Sigmoid colon (tissue), 7 donors: ENCODE measurements at places on chromosomes 3 and 15. TPM values are rescaled to one million over a fixed set of nuclear protein-coding genes. Genes with fewer than 3 reads are reported as not detected.

LEO1 gene
- total RNA-seq = 7.4 TPM

DNA sequence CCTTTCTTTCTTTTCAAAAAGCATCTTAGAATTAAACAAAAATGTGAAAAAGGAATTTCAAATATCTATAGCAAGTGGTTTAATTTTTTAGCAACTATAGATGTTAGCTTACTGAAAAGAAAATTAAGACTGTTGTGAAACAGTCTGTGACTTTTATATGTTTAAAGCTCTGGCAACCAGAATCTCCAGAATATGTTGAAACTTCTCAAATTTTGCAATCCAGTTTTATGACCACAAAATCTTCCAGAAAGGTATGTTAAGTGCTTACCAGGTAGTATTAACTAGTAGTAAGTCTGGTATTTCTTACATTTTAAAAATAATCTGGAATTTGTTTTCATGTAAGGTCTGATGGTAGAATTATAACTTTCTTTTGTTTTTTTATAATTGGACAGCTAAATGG lies 235.0 kb downstream of the SLC9A9 start:
- no peaks in the 10 kb centered on the region for H3K36me3 ChIP-seq
- no peaks in the 10 kb centered on the region for H3K27me3 ChIP-seq
- H3K4me3 ChIP-seq = no peak overlapping the region
- no peak for DNase-seq
- no peak overlapping the region for H3K27ac ChIP-seq

DNA sequence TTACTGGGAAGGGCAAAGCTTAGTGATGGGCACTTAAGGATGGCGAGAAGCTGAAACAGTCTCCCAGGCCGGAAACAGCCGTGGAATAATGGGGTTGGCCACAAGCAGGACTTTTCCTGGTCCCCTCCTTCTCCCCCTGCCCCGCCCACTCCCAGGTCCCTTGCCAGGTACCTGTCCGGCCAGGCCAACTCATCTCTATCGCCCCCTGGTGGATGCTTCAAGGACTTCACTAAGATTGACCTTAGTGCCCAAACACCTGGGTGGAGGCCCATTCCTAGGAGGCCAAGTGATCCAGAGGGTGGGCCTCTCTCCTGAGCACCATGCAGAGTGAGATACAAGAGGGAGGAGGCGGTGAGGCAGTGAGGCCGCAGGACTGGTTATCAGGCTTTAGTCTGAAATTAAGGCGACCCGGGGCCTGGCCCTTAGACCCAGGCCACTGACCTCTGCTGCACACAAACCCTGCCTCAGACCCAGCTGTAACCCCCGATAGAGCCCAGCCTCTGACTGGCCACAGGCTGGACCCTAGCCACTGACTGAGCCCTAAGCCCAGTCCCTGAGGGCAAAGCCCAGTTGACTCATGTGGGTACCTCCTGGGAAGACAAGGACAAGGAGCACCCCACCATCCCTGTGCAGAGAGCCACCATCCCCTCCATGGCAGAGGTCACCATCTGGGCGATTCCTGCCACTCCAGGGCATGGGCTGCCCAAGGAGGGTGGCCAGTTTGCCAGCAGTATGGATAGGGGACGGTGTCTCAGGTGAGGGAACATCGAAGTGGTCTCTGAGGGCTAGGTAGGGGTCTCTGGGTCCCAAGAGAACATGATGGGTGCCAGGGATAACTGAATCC lies 37.6 kb downstream of the VIPR1 start:
- no peak overlapping the region for H3K4me3 ChIP-seq
- H3K4me1 ChIP-seq = no peaks in the 10 kb centered on the region
- no peaks in the 10 kb centered on the region for H3K36me3 ChIP-seq
- peak; percentile 61 for DNase-seq

DNA sequence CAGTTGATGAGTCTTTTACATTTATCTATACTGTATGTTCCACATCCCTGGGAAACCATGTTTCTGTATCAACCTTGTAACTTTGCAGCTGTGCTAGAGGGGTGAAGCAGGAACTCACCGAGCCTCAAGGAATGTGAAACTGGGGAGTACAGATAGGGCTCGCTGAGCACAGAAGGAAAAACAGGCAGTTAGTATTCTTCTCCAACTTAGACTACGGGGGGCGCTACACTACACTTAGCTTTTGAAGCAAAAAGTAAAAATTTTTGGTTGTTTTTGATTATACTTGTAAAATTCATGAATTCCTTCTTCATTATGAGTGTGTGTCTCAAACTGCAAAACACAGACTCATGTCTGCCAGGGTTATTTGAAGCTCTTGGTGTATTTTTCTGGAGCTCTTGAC lies 132.7 kb upstream of the RGMA start:
- H3K27ac ChIP-seq = no peak overlapping the region
- no peaks in the 10 kb centered on the region for H3K27me3 ChIP-seq
- no peaks in the 10 kb centered on the region for H3K36me3 ChIP-seq
- H3K4me3 ChIP-seq = no peak overlapping the region
- DNase-seq = no peak

REC114 gene
- total RNA-seq = not detected

- H3K4me1 ChIP-seq = no peaks in the 10 kb centered on the region
- H3K36me3 ChIP-seq = no peaks in the 10 kb centered on the region
- no peaks in the 10 kb centered on the region for H3K27me3 ChIP-seq
- H3K4me3 ChIP-seq = no peak overlapping the region
- no peak for DNase-seq
These were observed 104.1 kb downstream of the TBC1D5 start for GRCh38 chr3:17638356-17638755.

DNA sequence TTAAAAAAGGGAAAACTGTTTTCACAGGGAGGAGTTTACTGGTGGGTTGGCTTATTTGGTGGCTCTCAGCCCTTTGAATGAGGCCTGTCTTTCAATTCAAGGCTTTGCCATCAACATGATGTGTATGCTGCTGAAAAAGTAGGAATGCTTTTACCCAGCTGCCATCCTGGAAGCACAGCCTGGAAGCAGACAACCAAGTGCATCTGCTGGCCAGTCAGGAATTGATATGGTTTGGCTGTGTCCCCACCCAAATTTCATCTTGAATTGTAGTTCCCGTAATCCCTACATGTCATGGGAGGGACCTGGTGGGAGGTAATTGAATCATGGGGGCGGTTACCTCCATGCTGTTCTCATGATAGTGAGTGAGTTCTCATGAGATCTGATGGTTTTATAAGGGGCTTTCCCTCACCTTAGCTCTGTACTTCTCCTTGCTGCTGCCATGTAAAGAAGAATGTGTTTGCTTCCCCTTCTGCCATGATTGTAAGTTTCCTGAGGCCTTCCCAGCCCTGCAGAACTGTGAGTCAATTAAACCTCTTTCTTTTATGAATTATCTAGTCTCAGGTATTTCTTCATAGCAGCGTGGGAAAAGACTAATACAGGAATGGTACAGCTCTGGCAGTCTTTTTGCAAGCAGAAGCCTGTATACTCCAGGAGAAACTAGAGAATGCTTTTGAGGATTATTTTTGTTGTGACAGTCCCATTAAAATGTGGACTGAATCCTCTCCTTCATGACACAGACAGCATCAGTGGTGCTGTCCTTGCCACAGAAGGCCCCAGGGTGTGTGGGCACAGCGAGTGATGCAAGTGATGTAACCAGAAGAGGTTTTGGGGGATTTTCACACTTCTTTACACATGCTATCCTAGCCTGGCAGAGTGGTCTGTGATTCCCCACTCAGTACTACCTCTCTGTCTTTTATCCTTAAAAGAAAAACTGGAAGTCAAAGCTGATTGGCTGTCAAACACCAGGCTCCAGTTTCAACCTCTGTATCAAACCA lies 20.0 kb downstream of the PLCL2 start:
- no peaks in the 10 kb centered on the region for H3K27me3 ChIP-seq
- H3K27ac ChIP-seq = no peak overlapping the region
- H3K36me3 ChIP-seq = no peaks in the 10 kb centered on the region

DNA sequence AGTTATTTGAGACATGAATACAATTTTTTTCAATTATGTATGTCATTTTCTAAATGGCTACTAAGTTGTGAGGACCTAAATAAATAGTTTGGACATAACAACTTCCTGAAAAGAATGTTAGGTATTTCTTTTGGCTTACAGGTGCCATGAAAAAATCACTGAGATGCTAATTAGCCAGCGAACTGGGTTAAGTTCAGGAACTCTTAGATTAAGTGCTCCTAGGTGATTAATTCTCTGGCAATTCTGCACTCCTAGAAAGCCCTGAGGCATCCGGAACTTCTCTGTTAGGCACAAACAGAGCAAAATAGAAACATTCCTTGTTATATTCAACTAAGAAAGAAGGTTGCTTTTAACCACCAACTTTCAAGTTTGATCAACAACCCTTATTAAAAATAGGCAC lies 192.3 kb downstream of the STAG1 start:
- no peaks in the 10 kb centered on the region for H3K4me1 ChIP-seq
- no peaks in the 10 kb centered on the region for H3K36me3 ChIP-seq
- H3K4me3 ChIP-seq = no peak overlapping the region

PLA2G4F gene
- total RNA-seq = not detected

DNA sequence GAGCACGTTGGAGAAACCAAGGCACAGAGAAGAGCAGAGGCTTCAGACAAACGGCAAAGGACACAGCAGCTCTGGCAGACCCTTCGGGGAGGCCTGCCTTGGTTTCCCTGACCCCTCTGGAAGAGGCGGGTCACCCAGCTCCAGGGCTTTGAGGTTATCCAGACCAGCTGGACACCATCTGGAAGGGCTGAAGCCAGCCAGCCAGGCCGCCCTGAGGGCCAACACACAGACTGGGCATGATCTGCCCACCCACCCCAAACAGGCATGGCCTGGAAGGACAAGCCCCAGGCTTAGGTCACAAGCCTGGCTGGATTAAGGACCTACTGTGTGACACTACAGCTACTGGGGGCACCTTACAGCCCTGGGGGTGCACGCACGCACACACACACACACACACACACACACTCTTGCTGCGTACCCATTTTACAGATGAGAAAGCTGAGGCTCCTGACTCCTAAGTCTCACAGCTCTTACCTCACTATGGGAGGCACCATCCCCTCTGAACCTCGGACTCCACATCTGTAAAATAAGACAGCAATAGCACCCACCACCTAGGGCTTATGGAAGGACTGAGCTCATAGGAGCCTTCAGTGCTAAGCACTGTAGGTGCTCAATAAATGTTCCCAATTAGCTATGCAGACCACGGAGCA lies 10.8 kb downstream of the PLXND1 start:
- H3K27me3 ChIP-seq = no peaks in the 10 kb centered on the region
- H3K4me1 ChIP-seq = peaks cover 92% of the 10 kb centered on the region
- H3K36me3 ChIP-seq = no peaks in the 10 kb centered on the region
- peak overlapping the region; percentile 76 for H3K27ac ChIP-seq
- DNase-seq = no peak

FOXL2NB gene
- not detected for total RNA-seq

C2CD4A gene
- total RNA-seq = 0.27 TPM

GRCh38 chr3:101926594-101927105 lies 77.3 kb downstream of the NFKBIZ start:
- no peak overlapping the region for H3K4me3 ChIP-seq
- no peak for DNase-seq
- no peaks in the 10 kb centered on the region for H3K27me3 ChIP-seq
- H3K36me3 ChIP-seq = no peaks in the 10 kb centered on the region
- H3K4me1 ChIP-seq = no peaks in the 10 kb centered on the region
- no peak overlapping the region for H3K27ac ChIP-seq

ARNT2 gene
- 6.8 TPM for total RNA-seq

- H3K27ac ChIP-seq = no peak overlapping the region
- no peak overlapping the region for H3K4me3 ChIP-seq
- H3K27me3 ChIP-seq = no peaks in the 10 kb centered on the region
- DNase-seq = no peak
These were observed 13.3 kb upstream of the TMEM87A start for GRCh38 chr15:42286445-42287029.

GRCh38 chr3:94269763-94270162 lies 206.9 kb downstream of the NSUN3 start:
- peak overlapping the region; percentile 31 for H3K27ac ChIP-seq
- no peak overlapping the region for H3K4me3 ChIP-seq
- H3K27me3 ChIP-seq = no peaks in the 10 kb centered on the region
- H3K4me1 ChIP-seq = peaks cover 11% of the 10 kb centered on the region

DNA sequence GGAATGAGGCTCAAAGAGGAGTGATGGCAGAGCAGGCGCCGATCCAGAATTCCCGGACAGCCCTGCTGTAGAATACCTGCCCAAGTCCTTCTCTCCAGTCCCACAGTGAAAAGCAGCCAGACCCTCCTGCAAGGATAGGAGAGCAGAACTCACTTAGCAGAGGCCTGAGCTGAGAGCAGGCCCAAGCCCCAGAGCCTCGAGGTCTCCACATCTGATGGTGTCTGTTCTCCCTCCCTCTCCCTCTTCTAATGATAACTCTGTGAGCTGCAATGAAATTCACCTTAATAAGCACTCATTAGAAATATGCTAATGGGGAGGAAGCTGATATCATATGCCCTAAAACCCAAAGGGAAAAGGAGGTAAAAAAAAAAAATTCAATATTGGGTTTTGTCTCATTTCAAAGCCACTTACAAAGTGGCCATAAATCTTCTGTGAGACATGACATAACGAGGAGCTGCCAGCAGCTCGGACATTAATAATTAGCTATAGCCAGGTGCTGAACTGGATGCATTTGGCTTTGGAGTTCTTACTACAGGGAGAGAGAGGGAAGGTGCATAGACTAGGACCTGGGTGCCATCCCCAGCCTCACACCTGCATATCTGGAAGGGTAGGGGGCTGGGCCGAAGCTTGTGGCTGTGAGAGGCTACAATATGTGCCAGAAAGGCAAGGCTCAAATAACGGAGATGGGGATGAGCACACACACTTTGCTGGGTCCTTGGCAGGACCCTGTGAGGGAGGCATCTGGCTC lies 108.4 kb downstream of the MEGF11 start:
- no peaks in the 10 kb centered on the region for H3K36me3 ChIP-seq
- DNase-seq = no peak
- H3K27ac ChIP-seq = no peak overlapping the region
- no peaks in the 10 kb centered on the region for H3K4me1 ChIP-seq
- no peak overlapping the region for H3K4me3 ChIP-seq
- peaks cover 12% of the 10 kb centered on the region for H3K27me3 ChIP-seq

NPHP3 gene
- total RNA-seq = 76.2 TPM

DNA sequence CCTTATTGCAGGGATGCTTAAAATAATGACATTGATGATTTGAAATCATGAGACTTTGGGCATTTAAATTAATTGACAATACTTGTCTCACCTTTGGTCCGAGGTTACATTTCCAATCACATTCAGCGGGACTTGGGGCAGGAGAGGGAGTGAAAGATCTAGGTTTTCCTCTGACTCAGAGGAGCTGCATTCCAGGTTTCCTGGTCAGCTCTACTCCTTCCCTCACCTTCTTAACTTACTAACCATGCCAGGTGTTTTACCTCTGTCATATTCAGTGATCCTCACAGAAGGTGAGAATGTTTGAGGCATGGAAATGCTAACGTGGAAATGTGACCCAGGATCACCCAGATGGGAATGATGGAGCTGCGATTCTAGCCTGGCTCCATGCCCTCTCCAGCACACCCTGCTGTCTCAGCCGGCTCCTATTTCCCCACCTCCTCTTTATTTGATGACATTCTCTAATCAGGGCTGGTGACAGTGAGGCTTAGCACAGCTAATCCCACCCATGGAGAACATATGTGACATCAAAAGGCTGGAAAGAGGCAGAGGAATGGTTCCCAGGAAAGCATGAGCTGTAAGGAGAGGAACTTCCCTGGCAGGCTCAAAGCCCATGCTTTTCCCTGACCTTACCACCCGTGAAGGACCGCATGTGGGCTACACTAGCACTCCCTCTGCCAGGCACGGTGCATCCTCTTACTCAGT lies 38.7 kb downstream of the THSD4 start:
- no peak overlapping the region for H3K4me3 ChIP-seq
- no peak overlapping the region for H3K27ac ChIP-seq
- no peaks in the 10 kb centered on the region for H3K27me3 ChIP-seq
- no peaks in the 10 kb centered on the region for H3K4me1 ChIP-seq
